ENCODE measurements at places on chromosomes 16 and 17. TPM values are rescaled to one million over a fixed set of nuclear protein-coding genes. Genes with fewer than 3 reads are reported as not detected.

The ABCA6 gene
- 0.93 TPM for total RNA-seq

The KCNJ18 gene
- total RNA-seq: not detected

The KRTAP4-1 gene
- not detected for total RNA-seq

The MPO gene
- not detected for total RNA-seq

The PYY gene
- 0.68 TPM for total RNA-seq
